ENCODE measurements at places on chromosomes 7 and 10.

DNA sequence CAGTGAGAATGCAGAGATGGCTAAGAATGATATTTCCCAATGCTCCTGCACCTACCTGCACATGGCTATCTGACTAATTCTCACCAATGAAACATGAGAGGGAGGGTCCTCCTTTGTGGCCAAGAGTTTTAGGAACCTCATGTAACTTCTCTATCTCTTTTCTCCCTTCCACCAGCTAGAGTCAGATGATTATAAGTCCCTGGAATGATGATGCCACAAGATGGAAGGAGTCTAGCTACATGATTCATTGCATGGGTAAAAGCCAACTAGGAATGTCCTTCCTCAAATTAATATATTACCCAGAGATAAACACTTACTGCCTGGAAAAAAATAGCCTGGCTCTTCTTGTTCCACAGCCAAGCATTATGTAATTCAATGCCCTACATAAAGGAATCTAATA, 55.1 kb upstream of the AASS start:
- peak; percentile 46 for DNase-seq

DNA sequence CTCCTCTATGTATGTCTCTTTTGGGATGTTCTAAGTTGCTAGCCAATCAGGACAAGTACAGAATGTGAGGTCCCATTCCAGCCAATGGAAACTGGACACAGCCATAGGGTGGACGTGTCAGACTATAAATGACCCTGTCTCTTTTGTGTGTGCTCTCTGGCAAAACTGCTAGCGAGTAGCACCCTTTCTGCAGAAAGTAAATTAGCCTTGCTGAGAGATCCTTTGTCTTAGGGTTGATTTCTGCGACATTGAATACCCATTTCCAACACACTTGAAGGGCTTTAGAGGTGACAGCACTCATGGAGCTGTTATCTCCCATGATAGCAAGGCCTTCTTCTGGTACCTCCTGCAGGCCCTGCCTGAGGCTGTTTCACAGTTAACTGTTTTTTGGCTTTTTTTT, 107.5 kb downstream of the CCNY start:
- DNase-seq = no peak

GRCh38 chr7:22601003-22601402, 101.0 kb upstream of the STEAP1B start:
- no peak for DNase-seq

DNA sequence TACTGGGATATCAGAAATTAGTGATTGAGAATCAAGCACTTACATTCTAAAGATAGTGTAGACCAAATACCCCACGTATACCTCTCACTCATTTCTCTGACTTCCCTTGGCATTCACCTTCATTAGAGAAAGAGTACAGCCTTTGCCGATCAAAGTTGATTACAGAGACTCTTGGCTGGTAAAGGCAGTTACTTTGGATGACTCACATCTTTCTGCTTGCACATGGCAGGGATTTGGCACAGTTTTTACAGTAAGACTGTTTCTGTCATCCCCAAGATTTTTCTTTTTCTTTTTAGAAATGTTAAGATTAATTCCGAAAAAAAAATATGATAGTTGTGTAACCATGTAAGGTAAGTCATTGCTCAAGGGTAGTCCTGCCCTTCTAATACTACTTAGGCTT, 143.0 kb downstream of the TSPAN12 start:
- DNase-seq = no peak

DNA sequence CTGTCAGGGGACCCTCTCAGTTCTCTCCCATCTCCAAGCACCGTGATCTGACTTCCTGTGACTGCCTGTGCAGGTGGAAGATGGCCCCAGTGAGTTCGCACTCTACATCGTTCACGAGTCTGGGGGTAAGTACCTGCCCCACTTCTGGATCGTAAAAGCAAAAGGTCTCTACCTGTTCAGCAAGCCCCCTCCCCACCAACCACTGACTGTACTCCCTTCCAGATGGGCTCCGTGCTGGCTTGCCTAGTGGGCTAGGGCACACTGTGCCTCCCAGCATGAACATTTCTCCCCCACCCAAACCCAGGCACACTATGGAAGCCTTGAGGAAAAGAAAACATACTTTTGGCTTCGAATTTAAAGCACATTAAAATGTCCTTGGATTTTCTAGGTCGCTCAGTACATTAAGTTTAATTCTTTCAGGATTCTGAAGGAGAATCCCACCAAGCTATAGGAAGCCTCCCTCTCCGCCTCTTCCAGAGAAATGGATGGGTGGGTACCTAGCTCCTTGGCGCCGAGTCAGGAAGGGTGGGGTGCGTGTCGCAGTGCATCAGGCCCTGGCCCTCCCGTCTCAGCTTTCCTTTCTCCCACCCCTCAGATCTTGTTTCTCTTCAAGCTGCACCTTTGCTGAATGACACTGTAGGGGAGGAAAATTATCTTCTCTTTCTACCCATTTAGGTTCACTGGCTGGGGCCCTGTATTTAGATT, 11.0 kb upstream of the ZNF22 start:
- DNase-seq = no peak

DNA sequence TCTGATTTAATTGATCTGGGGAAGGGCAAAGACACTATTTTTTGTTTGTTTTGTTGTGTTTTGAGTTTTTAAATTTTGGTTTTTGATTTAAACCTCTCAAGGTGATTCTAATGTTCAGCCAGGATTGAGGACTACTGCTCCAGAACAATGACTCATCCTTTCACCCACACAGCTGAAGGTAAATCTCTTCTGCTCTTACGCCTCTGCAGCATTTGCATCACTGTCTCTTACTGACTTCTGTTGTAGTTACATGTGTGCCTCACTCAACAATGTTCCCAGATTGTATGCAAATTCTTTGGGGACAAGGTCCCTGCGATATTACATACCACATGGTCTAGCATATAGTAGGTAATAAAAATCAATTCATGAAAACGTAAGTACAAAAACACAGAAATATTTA, 467.5 kb upstream of the LRRN3 start:
- DNase-seq = no peak

DNA sequence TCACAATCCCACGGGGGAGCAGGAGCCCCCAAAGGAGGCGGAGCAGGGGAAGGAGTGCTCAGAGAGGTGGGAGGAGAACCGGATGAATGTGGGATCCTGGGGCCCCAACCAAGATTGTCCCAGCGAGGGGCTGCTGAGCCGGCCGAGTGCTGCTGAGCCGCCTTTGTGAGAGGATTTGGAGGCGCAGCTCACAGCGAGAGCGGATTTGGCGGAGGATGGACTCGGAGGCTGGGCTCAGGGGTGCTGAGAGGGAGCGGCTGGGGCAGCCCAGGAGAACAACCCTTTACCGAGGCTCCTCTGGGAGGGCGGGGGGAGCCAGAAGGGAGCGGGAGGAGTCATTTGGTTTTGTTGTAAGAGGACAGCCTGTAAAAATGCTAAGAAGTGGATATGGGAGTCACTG, 23.0 kb downstream of the GHRHR start:
- DNase-seq = no peak

DNA sequence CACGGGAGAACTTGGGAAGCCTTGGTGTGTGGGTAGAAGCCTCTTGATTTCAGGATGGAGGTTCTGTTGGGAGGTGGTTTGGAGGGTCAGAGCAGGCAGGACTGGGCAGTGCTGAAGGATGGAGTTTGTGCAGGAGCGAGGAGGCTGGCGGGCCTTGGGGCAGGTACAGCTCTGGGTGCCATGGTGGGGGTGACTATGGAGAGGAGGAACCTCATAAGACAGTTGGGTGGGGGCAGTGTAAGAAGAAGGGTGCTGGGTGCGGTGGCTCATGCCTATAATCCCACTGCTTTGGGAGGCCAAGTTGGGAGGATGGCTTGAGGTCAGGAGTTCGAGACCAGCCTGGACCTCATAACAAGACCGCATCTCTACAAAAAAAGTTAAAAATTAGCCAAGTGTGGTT, 54.7 kb upstream of the GTF2IRD1 start:
- DNase-seq = no peak

DNA sequence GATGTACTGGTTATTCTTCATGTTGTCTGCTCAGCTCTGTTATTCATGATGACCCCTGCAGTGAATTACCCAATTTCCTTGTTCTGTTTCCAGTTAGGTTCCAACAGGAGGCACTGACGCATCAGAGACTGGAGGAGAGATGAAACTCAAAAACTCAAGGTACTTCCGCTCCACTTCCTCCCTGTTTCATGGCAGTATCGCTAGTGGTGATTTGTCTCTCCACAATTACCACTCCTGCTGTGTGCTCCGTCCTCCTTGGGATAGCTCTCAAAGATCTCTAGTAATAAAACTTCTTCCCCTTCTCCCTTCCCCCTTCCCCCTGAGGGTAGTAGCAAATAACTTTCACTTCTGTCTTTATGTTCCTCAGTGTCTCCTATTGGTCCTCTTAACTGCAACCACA, 107.4 kb upstream of the ABCB5 start:
- no peak for DNase-seq

- DNase-seq = no peak
These were observed 59.6 kb upstream of the ZNF33B start for GRCh38 chr10:42697926-42698325.

GRCh38 chr7:140624392-140625191, 16.0 kb downstream of the DENND2A start:
- DNase-seq = no peak

DNA sequence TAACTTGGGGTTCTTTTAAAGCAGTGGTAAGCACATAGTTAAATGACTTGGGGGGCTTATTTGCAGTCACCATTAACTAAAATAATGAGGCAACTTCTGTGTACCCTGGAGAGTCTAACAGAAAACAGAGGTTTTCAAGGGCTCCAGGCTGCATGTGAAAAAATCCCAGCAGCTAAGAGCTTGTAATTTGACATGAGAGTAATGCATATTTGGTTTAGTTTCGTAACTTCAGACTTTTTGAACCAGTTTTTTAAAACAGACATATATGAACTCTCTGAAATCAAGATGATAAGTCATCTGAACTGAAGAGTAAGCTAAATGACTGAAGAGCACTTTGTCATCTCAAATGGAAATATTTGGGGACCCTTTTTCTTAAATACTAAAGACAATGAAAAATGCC, 40.2 kb upstream of the IFRD1 start:
- DNase-seq = no peak

DNA sequence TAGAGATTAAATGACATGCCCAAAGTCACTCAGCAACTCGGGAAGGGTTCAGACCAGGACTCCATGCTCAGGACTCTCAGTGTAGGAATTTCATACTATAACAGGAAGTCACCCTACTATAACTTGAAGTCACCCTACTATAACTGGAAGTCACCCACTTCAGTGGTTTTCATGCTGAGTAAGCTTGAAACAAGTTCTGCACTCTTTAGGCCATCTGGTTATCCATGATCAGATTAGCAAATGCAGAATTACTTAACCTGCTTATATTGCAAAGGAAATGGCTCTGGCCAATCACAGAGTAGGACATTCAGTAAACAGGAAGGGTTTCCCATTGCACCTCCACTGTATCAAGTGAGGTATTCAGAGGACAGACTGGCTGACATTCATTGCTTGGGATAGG, 1240.4 kb downstream of the GATA3 start:
- DNase-seq = no peak

Measured in EH (cell line).